ENCODE measurements at places on chromosomes 2 and 18.

- no peak for DNase-seq
Observed at GRCh38 chr2:69345434-69345833, 41.6 kb downstream of the GFPT1 start.

GRCh38 chr2:111119822-111120252 lies 877 bp upstream of the BCL2L11 start:
- DNase-seq: no peak

DNA sequence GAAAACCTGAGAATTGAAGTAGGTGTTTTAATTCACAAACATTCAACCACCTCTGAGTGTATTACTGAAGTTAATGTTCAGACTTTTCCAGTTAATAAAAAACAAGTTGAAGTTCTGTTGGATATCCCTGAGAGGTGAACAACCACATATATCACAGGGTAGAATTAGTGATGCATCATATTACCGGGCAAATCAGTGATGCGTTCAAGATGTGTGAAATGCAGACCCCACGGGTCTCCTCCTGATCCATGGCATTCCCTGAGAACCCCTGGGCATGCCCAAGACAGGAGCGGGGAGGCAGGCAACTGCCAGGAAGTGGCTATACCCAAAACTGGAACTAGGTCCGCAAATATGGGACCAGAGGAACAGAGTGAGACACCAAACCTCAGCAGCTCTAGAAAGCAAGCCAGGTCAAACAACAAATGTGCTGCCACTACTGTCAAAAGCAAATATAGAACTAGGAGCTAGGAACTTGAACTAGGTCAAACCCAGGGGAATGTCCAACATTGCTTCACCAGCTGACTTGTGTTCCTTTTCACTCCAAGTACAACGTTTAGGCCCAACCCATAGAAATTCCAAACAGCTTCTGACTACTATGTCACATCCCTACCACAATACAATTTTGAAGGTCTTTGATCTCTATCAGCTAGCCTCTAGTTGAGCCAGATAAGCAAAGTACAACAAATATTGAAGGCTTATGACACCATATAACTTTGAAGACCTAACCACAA lies 20.2 kb downstream of the PSTPIP2 start:
- no peak for DNase-seq

DNA sequence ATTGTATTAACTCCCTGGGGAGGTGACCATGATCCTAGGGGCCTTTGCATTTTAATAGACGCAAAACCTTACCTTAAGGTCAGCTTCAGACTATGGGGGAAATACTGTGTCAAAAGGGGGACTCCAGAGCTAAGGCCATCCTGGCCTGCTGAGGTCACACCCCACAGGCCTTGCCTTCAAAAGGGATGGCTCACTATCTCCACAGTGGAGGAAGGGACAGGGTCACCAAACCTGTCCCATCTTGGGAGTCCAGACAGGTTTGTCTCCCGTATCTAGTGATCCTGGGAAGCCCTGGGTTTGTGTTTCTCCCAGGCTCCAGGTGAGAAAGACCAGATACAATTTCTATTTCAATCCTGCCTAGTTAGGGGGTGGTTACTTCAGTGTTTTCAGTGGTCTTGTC lies 24.9 kb downstream of the CAPN14 start:
- no peak for DNase-seq

DNA sequence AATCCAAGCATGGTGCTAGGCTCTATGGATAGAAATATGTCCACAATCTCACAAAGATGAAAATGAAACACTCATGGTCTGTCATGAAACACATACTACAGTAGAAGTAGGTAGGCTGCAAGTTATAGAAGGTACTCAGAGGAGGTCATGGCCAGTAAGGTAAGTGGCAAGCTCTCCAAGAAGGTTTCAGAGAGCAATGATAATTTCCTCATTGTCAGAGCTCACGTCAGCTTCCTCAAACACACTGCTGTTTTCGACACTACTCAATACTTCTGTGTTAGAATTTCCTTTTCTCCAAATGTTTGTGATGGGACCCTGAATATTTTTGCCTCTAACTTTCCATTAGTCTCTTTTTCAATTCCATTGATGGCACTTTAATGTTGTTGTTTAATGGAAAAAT lies 25.5 kb downstream of the CCDC141 start:
- DNase-seq: no peak

GRCh38 chr2:21467910-21468309 lies 344.1 kb downstream of the TDRD15 start:
- no peak for DNase-seq

DNA sequence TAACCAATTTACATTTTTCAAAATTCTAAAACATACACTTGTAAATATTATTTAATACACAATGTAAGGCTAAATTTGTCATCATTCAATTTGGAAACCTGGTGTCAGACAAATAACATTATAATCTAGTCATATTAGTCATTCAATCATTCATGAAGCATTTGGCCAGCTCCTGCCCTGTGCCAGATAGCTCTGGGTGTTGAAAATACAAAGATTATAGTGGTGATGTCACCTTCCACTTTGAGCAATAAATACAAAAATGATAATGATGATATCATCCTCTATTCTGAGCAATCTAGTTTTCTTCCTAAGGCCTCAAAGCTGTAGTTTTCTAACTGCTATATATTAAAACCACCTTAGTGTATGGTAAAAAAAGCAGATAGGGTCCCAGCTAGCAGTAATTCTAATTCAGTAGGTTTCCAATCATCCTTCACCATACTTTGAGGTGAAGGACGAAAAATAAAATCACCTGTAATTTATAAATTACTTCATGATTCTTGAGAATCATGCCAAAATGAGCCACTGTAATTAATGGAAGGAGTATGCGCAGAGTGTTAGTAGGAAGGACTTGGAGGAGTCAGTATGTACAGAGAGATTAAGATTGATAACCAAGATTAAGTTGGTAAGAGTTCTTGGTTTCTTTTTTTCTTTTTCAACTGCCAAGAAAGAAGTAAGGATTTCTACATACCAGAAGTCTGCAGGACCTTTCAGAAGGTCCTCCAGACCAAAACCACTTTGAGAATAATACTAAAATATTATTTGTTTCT lies 23.2 kb downstream of the MEMO1 start:
- DNase-seq: no peak

GRCh38 chr2:86675511-86676015 lies 44.5 kb upstream of the RMND5A start:
- no peak for DNase-seq

DNA sequence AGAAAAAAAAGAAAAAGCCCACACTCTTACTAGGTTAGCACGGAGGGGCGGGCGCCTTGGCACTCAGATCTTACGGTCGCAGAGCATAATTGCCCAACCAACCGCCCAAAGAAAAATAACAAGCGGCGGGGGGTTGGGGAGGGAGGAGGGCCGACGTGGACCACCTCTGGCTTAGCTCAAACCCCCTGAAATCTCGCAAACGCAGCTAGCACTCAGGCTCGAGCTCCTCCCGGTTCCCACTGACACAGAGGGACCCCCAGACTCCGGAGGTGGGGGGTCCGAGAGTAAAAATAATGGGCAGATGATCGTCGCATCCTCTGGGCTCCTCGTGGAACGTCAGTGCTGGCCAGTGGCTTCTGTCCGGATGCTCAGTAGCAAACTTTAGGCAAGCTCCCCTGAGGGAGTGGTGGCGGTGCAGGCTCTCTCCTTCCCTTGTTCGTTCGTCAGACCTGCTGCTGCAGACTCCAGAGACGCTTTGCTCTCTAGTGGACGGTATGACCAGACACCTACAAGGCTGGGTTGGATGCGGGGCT lies 12.0 kb downstream of the CATIP start:
- no peak for DNase-seq

GRCh38 chr2:37377187-37377532 lies 32.7 kb downstream of the QPCT start:
- DNase-seq: no peak

- DNase-seq: no peak
Observed at GRCh38 chr2:137255990-137256389, 490.6 kb downstream of the THSD7B start.

- DNase-seq: no peak
Observed at GRCh38 chr2:14720739-14721138, 88.2 kb downstream of the LRATD1 start.

- no peak for DNase-seq
Observed at GRCh38 chr18:11245879-11246278, 96.5 kb upstream of the PIEZO2 start.

DNA sequence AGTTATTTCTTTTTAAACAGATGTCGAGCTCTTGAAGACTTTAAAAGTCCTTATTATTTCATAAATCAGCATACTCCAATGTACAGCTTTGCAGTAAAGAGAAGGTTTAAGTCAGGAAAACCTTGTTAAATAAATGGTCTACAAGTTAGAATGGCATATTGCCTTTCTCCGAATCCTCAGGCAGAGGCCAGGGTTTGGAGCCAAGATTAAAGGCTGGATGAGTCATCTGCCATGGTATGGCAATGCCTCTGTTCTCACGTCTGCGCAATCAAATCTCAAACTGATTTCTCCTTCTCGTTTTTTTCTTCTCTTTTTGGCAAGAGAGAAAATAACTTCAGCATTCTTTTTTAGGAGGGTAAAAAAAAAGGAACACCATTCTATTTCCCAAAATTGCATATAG lies 5.6 kb upstream of the KCNJ3 start:
- DNase-seq: no peak

- no peak for DNase-seq
Observed at GRCh38 chr2:122136056-122136455, 380.6 kb downstream of the TSN start.

GRCh38 chr2:42838133-42838532 lies 45.8 kb upstream of the HAAO start:
- DNase-seq: no peak

GRCh38 chr2:61771904-61772845 lies 81.7 kb downstream of the FAM161A start:
- DNase-seq: no peak

GRCh38 chr18:3411854-3412268 lies 38.1 kb upstream of the TGIF1 start:
- peak; percentile 13 for DNase-seq

- DNase-seq: no peak
Observed at GRCh38 chr2:18077704-18078103, 199.2 kb downstream of the KCNS3 start.

DNA sequence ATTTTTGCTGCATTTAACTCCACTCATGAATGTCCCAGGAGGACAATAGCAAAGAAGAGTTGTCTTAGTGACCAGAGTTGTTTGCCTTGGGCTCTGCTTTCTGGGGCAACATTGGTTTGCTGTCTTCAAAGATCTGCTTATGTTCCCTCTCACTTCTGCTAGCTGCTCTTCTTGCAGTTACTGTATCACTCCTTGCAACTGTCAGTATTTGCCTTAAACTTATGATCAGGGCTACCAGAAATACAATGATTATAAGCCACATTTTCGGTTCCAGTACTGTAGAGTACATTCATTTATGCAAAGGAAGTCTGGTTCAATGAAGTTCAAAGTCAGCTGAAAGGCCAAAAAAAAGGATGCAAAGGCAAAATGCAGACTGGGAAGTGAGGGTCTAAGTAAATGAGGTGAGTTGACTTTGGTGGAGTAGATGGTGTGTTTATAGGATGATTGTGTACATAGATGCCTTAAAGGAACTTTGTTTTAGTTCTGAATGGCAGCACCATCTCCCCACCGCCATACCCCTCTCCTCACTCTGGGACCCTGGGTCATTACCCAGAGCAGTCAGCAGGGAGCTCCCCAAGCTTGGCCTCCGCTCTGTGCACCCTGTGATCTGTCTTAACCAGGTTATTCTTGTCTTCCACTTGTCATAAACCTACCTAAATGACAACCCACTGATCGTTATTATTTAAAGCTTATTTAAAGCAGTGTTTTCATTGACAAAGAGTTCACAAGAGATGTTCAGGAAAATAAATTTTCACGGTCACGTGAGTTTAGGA lies 236.0 kb downstream of the DOK6 start:
- peak; percentile 11 for DNase-seq

DNA sequence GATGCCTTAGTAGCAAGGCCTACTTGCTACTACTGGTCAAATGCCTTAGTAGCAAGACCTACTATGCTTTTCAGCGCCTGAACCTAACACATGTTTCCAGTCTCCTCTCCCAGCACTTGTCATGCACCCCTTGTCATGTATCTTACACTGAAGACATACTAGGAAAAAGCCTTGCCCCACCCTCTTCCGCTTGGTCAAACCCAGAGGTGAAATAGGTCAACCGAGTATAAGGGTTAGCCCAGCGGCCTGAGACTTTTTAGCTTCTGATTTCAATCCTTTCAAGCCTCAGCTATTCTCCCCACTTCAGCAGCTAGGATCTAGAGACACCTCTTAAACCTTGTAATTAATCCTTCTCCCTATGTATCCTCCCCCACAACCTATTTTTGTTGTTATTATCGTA lies 73.3 kb downstream of the UPP2 start:
- no peak for DNase-seq

- no peak for DNase-seq
Observed at GRCh38 chr2:239546541-239546940, 145.7 kb upstream of the HDAC4 start.

DNA sequence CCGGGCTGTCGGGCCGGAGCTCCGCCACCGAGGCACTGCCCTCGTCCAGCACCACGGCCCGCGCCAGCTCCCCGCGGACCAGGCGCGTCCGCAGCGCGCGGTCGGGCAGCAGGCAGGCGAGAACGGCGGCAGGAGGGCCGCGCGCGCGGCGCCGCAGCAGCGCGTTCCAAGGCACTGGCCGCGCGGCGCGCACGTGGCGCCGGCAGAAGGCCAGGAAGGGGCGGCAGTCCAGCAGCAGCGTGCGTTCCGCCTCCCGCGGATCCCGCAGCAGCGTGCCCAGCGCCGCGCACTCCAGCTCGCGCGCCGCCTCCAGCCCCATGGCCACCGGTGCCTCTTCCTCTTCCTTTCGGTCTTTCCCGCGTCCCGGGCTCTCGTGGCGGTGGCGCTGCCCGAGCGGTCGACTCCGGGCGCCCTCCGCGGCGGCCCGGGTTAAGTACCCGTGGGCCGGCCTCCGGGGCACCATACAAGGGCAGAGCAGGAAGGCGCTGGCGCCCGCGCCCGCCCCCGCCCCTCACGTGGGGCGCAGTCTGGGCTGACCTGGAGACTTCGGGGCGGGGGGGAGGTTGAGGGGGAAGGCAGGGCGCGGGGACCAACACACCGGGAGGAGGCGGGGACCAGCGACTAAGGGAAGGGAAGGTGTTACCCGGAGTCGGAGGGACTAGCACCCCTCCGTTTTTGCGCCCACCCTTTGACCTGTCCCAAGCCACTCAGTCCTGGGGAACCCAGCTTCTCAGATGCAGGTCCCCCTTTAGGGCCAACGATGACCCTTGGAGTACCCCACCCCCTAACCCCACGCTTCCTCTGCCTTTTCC lies at the start of gene DUSP2:
TSS of gene DUSP2 (minus strand) at position 405 of the 812 bp plus-strand sequence. CDS start at position 319, 86 bp downstream.
- DNase-seq: peak; percentile 87
